ENCODE measurements at places on chromosomes 16 and 17.

- no peak for DNase-seq
These were observed 342.5 kb downstream of the CPPED1 start for GRCh38 chr16:12461201-12461600.

GRCh38 chr16:65294165-65294564, 172.3 kb upstream of the CDH11 start:
- DNase-seq: no peak

DNA sequence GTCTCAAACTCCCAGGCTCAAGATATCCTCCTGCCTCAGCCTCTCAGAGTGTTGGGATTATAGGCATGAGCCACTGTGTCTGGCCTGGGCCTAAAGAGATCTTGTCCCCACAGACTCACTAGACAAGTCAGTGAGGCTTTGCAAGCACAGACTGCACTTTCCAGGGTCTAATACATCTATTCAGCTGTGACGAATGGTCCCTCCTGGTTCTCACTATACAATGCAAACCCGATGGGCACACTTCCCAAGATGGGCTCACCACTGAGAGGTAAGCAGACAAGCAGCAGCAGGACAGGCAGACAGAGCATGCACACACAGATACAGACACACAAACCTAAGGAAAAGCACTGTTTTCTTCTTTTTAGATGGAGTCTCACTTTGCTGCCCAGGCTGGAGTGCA, 8.8 kb downstream of the MBTPS1 start:
- no peak for DNase-seq

- DNase-seq: no peak
These were observed 135.9 kb upstream of the SHISA6 start for GRCh38 chr17:11105141-11105540.

- no peak for DNase-seq
These were observed 22.4 kb downstream of the CCDC182 start for GRCh38 chr17:57722704-57723043.

DNA sequence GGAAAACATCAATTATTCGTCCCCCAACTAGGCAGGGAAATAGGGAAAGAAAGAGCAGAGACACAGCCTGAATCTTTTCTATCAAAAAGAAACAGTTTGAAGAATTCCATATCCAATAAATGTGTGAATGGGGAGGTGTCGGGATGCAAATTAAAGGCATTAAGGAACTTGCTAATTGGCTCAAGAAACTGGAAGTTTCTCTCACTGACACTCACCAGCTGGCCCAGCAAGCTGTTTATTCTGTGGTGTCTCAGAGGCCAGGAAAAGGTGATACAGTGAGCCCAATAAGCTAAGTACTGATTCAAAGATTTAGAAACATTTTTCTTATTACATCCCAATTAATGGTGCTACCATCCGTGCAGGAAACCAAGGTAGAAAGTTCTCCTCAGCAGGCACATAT, 104.4 kb upstream of the CLEC3A start:
- no peak for DNase-seq

GRCh38 chr16:54288030-54288834, 1.6 kb upstream of the IRX3 start:
- no peak for DNase-seq

DNA sequence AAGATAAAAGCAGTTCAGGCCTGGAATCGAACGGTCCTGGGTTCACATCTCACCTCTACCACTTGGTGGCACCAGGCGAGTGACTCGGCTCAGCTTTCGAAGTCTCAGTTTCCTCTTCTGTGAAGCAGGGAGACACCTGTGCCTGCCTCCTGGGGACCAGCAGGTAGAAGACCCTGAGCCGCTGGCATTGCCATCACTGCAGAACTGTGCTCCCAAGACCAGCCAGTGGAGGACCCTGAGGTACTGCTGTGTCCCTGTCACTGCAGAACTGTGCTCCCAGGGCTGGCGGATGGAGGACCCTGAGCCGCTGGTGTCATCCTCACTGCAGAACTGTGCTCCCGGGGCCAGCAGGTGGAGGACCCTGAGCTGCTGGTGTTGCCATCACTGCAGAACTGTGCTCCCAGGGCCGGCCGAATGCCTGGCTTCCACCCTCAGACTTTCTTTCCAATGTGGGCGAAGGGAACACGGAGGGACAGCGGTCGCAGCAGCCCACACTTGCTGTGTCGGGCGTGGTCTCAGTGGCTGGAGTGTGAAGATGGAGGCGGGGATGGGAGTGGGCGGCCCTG, 8.7 kb upstream of the SLC7A5 start:
- DNase-seq: no peak

- DNase-seq: no peak
These were observed 40.4 kb upstream of the DNAH9 start for GRCh38 chr17:11557727-11558452.

DNA sequence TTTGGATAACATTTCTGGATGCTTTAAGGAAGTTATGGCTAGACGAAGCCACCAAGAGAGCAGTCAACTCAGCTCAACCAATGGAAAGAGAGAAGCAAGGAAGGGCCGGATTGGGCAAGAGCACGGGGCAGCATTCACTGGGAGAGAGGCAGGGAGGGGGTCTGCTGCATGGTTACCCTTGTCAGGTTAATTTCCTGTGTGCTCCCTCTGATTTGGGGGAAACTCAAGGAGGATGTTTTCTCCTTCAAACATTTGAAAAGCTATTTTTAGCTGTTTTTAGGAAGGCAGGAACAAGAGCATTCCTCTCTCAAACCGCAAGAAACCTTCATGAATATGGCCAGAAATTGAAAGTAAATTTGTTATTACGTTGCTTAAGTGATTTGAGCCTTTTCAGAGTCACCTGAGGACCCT, 118.5 kb upstream of the ZFHX3 start:
- DNase-seq: no peak

- peak; percentile 62 for DNase-seq
These were observed 5.9 kb downstream of the PHAF1 start for GRCh38 chr16:67115639-67116038.

DNA sequence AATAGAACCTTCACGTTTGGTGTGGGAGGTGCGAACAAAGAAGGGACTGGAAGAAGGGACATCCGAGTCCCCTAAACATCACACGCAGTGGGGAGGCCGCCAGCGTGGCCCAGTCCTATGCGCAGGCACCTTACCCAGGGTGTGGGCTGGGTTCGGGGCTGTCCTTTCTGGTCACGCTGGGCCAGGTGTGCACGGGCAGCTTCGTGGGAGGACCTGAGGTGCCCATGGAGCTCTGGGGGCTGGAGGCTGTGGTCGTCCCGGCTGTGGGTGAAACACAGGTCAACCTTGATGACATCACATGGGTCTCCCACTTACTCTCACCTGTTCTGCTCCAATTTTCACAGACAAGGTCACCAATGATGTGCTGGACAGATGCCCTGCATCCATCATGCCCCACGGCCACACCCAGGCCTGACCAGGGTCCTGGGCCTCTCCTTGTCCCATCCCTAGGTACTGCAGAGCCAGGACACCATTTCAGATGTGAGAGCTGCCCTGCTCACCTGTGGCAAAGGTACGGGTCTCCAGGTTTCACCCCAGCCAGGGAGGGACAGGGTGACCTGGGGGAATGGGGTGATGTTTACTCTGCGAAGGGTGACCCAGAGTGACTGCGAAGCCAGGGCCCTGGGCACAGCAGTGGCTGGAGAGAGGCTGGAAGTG, 3.1 kb downstream of the CD300C start:
- DNase-seq: no peak

GRCh38 chr16:30623536-30624283, 13.5 kb upstream of the ZNF689 start:
- no peak for DNase-seq

GRCh38 chr16:54511222-54511731, 224.7 kb upstream of the IRX3 start:
- no peak for DNase-seq

DNA sequence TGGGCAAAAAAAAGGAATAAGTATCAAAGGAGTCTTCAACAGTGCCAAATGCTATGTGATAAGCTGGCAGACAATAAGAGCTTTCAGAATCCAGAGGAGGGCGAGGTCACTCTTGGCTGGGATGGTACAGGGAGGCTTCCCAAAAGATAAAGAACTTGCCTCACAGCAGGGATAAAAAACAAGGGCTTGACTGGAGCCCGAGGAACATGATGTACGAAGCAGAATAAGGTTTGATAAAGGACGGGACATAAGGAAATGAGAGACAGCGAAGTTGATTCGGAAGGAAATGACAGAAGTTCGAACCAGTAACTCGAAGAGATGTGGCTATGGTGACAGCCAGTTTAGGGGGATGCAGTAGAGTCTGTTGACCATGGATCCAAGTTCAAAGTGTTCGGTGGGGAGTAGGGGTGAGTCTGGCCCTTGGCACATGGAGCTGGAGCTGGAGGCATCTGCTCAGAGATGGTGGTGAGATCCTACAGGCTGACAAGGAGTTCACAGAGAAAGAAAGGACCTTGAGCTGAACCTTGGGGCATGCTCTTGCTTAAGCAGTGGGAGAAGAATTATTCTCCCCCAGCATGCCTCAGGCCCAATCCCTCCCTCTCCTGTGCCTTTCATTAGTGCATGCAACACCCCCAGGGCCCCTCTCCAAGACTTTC, 137.6 kb upstream of the RCVRN start:
- DNase-seq: no peak

DNA sequence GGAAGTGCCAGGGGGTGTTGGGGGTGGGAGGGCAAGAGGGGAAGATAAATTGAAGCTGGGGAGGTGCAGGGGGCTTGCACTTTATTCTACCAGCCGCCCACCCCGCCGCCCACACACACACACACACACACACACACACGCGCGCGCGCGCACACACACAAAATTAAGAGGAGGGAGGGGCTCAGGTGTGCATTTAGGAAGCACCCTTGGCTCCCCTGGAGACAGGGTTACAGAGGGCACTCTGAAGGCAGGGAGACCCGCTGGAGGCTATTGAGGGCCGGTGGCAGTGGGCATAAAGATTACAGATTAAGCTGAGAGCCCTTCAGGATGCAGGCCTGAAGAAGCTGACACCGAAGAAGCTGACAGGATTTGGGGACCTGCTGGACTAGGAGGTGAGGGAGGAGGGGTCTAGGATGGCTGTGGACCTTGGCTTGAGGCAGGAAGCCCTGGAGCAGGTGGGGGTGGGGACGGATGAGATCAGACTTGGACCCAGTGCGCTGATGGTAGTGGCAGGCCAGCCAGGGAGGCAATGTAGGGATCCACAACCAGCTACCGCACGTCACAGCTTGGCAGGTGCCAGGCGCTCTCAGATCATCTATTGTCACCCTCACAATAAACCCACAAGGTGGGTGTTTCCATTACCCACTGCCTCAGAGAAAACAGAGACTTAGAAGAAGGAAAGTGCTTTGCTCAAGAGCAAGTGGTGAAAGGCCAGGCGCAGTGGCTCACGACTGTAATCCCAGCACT, 772 bp upstream of the SAMD14 start:
- no peak for DNase-seq

DNA sequence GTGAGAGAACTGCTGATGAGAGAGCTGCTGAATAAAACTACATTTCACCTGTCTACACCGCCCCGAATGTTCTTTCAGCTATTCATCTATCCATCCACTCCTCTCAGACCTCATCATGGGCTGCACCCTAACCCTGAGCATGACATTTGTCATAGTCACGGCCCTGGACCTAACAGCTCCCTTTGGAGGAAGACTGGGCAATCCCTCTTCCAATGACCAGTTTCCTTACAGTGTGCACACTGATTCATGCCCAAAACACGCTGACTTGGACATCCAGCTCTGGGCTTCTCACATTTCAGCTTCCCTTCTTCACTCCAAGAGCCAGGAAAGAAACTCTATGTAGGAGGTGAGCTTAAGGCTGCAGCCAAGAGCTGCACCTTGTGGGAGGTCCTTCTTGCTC, 41.8 kb upstream of the ARL4D start:
- peak; percentile 75 for DNase-seq
